Natural killer cell (primary cell): ENCODE measurements at places on chromosomes 2 and 18.

- DNase-seq = no peak
These were observed 34.5 kb downstream of the BCL2 start for GRCh38 chr18:63284827-63285733.

DNA sequence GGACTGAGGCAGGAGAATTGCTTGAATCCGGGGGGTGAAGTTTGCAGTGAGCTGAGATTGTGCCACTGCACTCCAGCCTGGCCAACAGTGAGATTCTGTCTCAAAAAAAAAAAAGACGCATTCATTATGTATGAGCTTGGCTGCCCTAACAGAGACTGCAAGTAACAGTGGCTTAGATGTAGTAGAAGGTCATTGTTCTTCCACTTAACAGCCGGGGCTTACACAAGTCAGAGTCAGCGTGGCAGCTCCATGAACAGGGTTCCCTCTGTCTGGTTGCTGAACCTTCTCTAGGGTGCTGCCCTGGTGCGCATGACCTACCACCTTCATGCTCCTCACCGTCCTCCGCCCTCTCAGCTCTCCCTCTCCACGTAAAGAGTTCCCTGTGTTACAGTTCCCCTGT lies 49.1 kb upstream of the IGFBP2 start:
- no peak for DNase-seq

DNA sequence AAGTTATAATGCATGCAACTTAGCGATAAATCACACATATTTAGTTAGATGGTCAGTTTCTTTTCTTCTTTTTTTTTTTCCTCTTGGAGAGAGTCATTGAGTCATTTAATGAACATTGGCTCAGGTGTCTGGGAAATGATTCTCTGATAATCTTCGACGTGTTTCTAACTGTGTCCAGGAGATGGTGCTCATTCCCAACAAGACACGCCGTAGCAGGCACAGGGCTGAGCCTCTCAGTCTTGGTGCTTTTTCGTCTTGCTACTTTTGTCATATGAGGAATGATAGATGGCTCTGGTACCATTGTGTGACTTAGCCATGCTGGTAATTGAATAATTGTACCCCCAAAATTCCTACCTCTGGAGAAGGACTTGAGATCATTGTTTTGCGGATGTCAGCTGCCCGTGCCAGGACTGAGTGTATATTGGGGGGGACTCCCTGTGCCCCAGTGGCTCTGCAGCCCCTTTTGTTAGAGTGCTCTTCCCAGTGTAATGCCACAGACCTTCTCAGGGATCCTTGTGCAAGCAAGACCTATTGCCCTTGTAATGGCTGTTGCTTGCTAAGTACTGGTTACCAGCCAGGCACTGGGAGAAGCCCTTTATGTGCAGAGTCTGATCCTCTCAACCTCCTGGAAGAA lies 107.6 kb upstream of the CYRIA start:
- DNase-seq = peak; percentile 10

GRCh38 chr2:13488965-13489364 lies 772.2 kb downstream of the TRIB2 start:
- no peak for DNase-seq

GRCh38 chr2:68031542-68032160 lies 31.2 kb downstream of the C1D start:
- DNase-seq = peak; percentile 64

DNA sequence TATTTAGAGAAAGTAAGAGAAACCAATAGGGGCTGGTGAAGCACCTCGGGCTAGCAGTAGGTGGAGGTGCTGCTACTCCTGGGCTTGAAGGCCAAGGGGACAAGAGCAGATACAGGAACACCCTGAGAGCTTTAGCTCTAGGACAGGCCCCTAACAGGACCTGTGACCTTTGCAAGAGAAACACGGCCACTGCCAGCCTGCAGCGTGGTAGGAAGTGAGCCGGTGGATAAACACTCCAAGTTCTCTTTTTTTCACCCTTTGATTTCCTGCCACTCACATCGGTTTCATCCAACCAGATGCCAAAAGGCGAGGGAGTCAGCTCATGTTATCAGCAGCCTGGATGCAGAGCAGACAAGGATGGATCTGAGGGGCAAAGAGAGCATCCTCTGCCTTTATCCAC lies 66.8 kb upstream of the SPRED2 start:
- no peak for DNase-seq

DNA sequence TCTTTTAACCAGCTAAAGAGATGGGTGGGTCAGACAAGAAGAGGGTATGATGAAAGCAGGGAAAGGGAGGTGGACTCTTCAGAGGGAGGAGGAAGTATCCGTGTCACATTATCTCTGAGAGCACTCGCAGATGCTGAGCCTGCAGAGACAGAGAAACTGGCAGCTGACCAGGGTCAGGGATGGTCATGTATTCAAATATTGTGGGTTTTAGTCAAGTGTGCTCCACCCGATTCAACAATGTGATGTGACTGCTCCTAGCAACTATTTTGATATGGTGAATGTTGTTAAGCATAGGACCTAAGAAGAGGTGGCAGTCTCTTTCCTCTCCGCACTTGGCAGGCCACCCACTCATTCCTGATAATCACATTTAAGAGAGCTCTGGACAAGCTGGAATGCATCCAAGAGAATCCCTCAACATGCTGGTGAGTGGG lies 1.3 kb upstream of the CLIP4 start:
- no peak for DNase-seq

- DNase-seq = no peak
These were observed 33.0 kb downstream of the FHOD3 start for GRCh38 chr18:36330435-36331052.

DNA sequence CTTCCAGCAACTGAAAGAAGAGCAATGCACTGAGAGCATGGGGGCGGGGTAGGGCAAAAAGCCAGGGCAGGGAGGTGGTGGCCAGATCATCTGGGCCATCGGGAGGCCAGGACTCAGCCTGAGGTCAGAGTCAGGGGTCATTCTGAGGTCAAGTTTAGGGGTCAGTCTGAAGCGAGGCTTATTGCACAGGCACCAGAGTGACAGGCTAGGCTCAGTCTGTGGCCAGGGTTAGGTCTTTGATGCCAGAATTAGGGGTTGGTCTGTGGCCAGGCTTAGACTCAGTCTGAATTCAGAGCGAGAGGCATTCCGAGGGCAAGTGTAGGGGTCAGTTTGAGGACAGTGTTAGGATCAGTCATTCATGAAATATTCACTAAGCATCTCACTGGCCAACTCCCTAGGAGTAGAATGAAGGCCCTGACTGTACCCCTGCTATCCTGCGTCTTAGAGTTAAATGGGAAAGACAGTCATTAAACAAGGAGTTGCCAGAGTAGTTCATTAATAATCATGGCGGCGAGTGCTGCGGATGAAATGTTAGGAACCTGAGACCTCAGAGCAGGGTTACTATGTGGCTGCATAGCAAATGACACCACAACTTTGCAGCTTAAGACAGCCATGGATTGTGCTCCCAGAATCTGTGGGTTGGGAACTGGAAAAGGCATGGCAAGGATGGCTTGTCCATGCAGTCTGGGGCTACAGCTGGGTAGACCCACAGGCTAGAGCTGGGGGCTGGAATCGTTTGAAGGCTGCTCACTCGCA lies 198.7 kb downstream of the CYP26B1 start:
- no peak for DNase-seq

- DNase-seq = peak; percentile 21
These were observed 41.4 kb downstream of the STEAP3 start for GRCh38 chr2:119264781-119265692.

- DNase-seq = no peak
These were observed 4.6 kb downstream of the PTGR3 start for GRCh38 chr18:75204269-75204731.

DNA sequence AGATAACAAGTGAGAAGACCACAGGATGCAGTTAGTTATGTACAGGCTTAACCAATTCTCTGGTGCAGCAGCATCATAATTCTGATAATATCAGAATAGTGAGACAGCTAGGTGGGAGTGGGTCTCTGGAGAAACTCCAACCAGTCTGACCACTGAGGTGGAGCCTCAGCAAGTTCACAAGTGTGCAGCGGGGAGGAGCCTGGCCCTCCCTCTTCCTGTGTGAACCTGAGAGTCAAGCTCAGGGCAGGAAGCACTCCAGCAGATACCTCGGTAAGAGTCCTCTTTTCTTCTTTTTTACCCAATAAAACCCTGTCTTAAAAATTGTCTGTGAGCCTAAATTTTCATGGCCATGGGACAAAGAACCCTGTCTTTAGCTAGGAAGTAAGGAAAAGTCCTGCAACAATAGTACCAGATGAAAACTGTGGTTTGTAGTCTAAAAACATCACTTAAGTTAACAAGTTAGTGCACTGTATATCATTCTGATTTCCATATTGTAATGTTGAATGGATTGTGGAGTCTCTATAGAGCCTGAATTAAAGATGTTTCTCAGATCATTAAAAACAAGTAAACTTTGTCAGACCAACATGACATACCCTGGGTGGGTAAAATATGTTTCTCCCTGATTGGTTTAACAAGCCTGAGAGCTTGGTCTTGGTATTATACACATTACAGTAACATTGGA lies 370.8 kb downstream of the TMEM182 start:
- DNase-seq = peak; percentile 37

GRCh38 chr2:125874564-125874963 lies 781.4 kb upstream of the GYPC start:
- DNase-seq = no peak

DNA sequence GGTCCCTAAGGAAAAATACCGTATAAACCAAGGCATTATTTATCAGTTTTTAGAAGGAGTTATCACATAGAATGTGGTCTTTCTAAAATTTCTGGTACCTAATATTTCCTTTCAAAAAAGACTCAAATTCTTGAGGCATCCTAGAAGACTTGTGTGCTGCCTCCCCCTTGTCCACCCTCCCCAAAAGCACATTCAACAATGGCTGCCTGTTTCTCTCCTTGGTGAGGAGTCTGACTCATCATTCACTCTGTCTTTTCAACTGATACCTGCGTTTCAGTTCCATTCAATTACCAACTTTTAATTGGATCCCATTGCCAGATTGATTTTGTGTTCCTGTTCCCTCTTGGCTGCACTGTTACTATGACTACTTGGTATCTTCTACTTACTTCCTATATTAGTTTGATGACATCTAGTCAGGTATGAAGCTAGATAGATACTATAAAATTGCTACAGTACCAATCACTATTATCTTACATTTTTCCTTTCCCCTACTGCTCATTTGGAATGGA lies 72.9 kb downstream of the XRCC5 start:
- DNase-seq = no peak

GRCh38 chr2:183035954-183036669 lies 2.1 kb downstream of the NCKAP1 start:
- peak; percentile 55 for DNase-seq

- no peak for DNase-seq
These were observed 15.9 kb upstream of the ZBTB14 start for GRCh38 chr18:5311301-5311989.

DNA sequence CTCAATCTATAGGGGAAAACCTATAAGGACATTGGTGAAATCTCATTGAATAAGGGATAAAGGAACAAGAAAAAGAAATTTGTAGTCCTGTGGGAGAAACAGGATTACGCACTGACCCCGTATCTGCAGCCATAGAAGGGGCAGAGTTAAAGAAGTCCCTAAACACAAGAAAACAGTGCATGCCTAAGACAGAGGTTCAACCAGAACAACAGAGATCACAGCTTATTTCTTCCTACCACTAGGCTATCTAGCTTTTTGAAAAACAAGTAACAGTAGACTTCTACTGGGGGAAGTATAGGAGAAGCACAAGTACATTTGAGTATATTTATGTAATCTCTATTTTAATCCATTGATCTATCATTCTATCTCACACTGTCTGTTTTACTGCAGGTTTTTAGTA lies 485.2 kb upstream of the REG3G start:
- no peak for DNase-seq
